ENCODE measurements at places on chromosomes 1 and 21.

- no peak for DNase-seq
These were observed 91.9 kb upstream of the CTTNBP2NL start for GRCh38 chr1:112304126-112304525.

DNA sequence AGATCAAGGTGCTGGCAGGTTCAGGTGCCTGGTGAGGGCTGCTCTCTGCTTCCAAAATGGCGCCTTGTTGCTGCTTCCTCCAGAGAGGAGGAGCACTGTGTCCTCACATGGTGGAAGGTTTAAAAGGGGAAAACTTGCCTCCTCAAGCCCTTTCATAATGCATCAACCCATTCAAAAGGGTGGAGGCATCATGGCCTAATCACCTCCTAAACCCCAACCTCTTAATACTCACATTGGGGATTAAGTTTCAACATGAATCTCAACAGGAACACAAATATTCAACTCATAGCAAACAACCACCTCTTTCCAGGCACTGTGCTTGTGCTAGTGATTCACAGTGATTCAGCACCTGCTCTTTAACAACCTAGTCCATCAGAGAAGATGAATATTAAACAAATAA lies 4.2 kb downstream of the S100A12 start:
- DNase-seq: no peak

DNA sequence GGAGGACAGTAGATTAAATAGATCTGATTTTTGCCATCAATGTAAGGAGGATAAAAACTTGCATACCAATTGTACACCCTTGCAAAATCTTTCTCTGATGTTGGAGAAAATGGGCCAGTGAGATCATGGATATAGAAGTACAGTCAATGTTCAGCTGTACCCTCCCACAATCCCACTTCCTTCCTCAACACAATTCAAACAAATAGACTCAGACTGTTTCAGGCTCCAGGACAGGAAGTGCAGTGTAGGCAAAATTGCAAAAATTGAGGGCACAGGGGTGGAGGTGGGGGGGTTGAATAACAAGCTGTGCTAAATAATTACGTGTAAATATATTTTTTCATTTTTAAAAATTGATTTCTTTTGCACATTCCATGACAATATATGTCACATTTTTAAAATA lies 3.9 kb upstream of the IFI44 start:
- no peak for DNase-seq

DNA sequence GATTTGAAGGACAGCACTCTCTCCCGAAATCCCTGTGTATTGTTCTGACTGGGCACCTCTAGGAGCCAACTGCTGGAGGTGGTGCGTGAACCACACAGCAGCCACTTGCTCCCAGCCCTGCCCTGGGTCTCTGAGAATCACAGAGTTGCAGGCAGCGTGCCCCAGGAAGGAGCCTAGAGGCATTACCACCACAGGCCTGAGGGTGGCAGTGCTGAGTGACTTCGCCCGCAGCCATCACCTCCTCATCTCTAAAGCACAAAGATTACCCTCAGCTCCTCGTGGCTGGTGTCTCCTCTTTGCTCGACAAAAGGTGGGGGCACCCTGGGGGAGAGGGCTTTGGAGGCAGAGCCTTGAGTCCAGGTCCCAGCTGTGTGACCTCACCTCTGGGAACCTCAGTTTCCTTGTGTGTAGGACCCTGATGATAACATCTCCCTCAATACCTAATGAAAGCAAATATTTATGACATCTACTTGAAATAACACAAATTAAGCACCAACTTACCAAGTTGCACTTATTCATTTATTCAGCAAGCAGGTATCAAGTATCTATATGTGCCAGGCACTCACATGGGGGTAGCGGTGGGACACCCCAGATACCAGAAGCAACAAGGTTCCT lies 86.3 kb downstream of the VWA5B1 start:
- DNase-seq: peak; percentile 62

GRCh38 chr21:16418642-16419041 lies 688.9 kb downstream of the USP25 start:
- DNase-seq: no peak

DNA sequence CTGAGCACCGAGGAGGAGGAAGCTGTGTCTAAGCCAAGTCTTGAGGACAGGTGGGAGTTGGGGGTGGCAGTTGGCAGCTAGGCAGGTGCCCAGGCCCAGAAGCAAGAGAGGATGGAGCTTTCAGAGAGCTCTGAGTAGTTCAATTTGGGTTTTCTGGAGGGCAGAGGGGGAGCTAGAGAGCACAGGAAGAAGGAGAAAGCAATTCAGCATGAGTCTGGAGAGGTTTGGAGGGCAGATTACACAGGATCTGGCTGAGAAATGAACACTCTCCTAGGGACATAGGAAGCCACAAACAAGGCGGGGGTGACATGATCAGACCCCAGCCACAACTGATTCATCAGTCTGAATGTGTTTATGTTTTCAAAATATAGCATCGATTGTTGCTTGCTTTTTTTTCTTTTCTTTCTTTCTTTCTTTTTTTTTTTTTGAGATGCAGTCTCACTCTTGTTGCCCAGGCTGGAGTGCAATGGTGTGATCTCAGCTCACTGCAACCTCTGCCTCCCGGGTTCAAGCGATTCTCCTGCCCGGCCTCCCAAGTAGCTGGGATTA lies 23.8 kb downstream of the PTPRF start:
- DNase-seq: peak; percentile 30

DNA sequence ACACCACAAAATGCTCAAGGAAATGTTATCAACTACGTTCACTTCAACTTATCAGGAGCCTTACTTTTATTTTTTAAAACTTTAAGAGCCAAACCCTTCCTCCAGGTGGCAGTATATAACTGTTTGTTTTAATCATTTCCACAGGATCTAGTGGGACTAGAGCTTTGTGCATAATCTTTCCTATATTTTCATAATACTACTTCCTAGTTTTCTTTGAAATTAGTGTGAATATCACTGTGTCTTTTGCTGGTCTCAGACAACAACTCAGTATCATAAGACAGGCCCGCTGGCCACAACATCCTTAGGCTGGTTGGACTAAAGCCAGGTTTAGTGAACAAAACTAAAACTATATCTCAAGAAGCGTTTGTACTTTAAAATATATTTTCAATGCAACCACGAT lies 145.5 kb downstream of the TIAM1 start:
- DNase-seq: no peak

DNA sequence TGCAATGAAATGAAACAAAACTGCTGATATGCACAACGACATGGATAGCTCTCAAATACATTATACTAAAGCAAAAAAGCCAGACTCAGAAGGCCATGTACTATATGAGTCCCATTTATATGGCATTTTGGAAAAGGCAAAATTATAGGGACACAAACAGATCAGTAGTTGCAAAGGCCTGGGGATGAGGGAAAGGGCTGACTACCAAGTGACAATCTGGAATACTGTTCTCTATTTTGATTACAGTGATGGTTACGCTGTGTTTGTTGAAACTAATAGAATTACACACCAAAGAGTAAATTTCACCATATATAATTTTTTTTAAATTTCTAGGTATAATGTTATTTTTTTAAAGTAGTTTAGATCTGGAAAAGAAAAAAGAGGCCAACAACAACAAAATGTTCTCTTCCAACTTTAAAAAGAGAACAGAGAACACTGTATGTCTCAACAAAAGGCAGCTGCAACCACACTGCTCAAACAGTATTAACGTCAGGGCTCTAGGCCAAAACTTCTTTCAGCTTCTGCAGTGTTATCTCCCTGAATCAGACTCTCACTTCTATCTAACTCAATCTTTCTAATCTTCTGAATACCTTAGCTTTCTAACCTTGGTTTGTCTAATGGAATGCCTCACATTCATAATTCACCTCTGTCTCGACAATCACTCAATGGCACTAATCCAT lies 75.8 kb downstream of the FOXJ3 start:
- no peak for DNase-seq

DNA sequence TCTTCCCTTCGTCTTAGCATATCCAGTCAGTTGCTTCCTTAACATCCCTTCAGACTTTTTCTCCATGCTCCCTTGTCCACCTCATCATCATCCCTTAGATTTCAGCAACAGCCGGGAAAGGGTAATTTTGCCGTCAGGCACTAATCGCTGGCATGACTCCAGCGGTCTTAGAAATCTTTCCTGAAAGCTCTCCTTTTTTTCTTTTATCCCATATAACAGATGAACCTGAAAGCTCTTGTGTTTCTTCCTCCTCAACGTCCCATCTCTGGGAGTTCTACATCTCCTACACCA lies 10.4 kb upstream of the BOLA1 start:
- DNase-seq: no peak

GRCh38 chr1:47510282-47510811 lies 72.5 kb downstream of the FOXD2 start:
- no peak for DNase-seq

DNA sequence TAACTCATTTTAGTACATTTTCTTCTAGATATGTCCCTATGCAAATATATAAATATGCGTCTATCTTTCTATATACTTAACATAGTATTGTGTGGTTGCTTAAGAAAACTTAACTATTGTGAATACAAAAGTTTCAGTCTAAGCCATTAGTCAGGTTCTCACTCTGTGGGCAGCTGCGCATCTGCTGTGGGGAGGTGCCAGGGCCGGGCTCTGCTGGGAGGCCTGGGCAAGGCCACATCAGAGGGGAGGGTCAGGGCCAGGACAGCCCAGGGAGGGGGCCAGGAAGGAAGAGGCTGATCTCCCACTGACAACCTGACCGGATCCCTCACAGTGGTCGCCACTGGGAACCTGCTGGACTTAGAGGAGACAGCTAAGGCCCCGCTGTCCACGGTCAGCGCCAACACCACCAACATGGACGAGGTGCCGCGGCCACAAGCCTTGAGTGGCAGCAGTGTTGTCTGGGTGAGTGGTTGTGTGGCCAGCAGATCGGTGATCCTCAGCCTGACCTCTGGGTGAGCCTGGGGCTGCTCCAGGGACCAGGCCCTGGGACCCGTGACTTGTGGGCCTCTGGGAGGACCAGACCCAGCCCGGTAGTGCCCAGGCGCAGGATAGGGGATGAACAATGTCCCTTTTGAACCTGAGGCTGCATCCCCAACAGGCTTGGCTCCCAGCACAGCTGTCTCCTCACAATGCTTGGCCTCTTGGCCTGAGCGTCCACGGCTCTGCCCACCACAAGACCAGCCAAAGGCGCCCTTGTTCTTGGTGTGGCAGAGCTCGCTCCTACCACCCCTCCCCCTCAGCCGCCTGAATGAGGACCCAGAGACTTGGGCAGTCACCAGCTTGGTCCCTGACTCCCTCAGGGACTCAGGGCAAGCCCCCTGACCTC lies 20.2 kb downstream of the LDLRAP1 start:
- DNase-seq: no peak

DNA sequence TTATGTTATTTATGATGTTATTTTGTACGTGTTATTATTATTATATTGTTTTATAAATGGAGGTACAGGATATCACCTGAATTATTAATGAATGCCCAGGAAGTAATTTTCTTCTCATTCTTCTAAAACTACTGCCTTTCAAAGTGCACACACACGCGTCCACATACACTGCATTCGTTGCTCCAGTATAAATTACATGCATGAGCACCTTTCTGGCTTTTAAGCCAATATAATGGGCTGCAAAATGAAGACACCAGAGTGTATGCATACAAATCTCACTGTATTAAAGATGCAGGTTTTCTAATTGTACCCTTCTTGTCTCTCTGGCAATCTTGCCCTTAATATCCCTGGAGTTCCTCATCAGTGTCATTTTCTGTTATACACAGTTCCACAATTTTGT lies 6.9 kb downstream of the RGS4 start:
- DNase-seq: no peak

GRCh38 chr1:37922767-37923550 lies 23.9 kb downstream of the INPP5B start:
- DNase-seq: no peak

- no peak for DNase-seq
These were observed 23.9 kb downstream of the FMO5 start for GRCh38 chr1:147201276-147201675.

DNA sequence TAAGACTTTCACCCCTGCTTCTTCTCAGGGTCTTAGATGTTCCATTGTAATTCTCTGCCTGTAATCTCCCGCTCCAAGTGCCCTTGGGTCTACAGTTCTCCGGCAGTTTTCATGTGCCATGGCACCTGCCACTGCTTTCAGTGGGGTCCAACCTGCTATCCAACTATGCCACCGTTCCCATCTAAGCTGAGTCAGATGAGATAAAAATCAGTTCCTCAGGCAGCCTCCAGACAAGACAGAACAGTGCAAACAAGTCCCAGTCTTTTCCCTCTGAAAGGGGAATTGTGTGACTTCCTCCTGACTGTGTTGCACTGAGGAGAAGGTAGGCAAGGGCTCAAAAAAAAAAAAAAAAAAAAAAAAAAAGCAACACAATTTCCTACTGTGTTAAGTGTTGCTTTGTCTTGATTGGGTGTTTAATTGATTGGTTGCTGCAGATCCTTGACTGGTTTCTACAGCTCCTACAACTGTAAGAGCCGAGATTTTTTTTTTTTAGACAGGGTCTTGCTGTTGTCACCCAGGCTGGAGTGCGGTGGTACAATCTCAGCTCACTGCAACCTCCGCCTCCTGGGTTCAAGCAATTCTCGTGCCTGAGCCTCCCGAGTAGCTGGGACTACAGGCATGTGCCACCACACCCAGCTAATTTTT lies 50.7 kb downstream of the EBNA1BP2 start:
- no peak for DNase-seq

GRCh38 chr1:22953057-22953739 lies 19.5 kb downstream of the LACTBL1 start:
- DNase-seq: no peak

- DNase-seq: no peak
These were observed 49.1 kb downstream of the RBM11 start for GRCh38 chr21:14265023-14265422.

- no peak for DNase-seq
These were observed 813 bp upstream of the SFT2D2 start for GRCh38 chr1:168224991-168225390.

DNA sequence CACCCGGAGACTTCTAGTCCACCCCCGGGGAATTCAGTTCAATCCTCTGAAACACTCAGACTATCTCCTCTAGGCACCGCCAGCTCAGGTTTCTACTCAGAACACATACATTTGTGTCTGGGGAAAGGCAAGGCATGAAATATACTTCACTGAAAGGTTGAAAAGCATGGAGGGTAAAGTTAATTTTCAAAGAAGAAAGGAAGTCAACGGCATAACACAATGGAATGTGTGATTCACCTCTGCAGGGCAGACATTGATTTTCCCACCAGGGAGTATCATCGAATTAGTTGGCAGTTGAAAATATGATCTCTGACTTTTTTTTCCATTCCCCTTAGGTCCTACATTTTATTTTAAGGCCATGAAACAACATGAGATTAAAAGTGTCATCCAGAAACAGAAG lies 669.4 kb downstream of the SMYD3 start:
- no peak for DNase-seq

GRCh38 chr1:15212216-15212953 lies 34.6 kb upstream of the FHAD1 start:
- no peak for DNase-seq

- DNase-seq: no peak
These were observed 265.5 kb downstream of the PTPRC start for GRCh38 chr1:198904321-198904720.

DNA sequence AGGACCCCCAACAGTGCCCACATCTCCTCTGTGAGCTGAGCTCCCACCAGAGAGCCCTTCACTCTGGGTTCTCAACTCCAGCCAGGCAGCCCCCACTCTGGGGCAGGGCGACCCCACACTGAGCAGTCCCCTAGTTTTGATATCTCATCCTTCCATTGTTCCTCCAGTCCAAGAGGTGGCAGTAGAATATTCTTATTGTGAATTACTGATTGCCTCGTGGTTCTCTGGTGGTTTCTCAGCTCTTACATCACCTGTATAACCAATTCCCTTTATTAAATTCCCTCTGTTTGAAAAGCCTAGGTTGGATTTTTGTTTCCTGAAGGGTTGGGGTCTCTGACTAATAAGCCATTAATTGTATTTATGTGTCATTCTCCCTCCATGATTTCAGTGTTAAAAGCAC lies 407.5 kb downstream of the SETD4 start:
- DNase-seq: no peak

Measured in effector memory CD8-positive, alpha-beta T cell (primary cell).